Fibroblast of the aortic adventitia (primary cell): ENCODE measurements at places on chromosomes 16 and 17.

DNA sequence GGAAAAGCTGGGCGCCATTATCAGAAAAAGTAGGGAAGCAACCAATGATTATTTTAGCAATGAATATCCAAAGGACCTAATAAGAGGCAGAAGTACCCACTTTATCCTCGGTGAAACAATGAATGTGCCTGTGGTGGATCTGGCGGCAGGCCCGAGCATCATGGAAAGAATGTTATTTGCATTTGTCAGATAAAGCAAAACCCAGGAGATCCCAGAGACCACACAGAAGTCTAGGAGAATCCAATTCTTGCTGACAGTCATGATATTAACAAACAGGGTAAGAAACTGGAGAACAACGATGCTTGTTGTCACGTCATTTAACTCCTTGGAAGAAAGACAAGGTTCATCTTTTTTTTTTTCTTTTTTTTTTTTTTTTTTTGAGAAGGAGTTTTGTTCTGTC is 12.0 kb upstream of the TNRC6A start:
- peak; percentile 88 for DNase-seq

GRCh38 chr17:82187500-82187899 is 25.1 kb downstream of the CCDC57 start:
- no peak for DNase-seq

GRCh38 chr16:85863384-85863774 is 35.6 kb upstream of the IRF8 start:
- no peak for DNase-seq

DNA sequence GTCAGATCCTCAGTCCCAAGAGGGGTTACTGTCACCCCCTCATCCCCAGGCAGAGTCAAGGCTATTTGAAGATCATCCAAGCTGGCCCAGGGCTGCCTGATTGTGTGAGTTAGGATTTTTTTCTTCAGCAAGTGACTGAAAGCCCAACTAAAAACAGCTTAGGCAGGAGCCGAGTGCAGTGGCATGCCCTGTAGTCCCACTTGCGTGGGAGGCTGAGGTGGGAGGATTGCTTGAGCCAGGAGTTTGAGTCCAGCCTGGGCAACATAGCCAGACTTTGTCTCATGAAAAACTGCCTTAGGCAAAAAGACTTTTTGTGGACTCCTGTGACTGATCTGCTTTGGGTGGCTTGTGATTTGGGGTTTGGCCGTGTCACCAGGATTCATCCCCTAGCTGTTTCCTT is 19.9 kb downstream of the PGS1 start:
- DNase-seq, result no peak

DNA sequence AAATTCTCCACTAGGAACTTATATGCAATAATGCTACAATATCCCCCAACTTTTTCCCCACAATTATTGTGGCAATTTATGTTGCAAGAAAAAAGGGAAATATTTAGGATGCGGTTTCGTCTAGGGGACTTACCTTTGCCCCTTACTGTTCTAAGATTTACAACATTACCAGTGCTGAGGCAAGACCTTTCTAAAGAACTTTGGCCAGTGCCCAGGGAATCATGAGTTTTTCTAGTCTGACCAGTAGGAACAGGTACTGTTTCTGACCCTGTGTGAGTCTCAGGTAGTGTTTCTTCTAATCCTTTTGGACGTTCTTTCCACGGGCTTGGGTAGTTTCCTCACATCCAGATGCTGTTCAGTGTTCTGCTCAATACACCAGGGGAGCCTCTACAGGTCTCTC is 373.7 kb downstream of the HAPSTR1 start:
- no peak for DNase-seq

- DNase-seq, result peak; percentile 66
Measured at GRCh38 chr17:67477687-67478086, 100.6 kb downstream of the PITPNC1 start.

- peak; percentile 84 for DNase-seq
Measured at GRCh38 chr16:10964039-10964890, 19.9 kb downstream of the CLEC16A start.

DNA sequence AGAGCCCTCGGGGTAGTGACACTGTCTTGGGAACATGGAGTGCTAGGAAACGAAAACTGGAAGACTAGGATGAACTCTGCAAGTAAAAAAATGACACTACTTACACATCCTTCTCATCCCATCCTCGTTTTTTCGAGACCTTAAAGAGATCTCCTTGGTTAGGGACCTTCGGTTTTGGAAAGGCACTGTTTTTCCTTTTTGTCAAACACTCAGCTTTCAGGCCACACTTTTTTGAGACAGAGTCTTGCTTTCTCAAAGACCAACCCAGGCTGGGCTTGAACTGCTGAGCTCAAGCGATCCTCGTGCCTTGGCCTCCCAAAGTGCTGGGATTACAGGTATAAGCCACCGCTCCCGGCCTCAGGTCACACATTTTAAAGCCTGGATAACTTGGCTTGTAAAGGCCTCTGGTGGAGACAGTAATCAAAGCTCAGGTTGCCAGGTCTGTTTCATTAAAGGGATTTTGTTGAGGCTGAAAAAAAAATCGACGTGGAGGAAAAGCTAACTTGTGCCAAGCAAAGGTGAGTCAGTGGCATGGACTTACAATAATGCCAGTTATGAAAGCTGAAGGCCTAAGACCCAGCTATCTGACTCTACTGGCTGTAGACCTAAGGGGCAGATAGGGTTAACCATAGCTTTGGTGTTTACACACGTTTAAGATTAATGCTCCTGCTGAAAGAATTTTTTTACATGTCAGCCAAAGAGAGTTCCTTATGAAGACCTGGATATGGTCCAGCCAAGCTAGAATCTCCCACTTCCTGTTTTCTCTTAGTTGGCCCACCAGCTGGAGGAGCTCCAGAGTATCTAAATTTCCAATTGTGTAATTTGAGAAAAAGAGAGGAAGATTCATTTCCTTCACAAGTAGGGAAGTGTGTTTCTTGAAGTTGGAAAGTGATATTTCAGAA is 823 bp downstream of the NBR1 start:
- peak; percentile 95 for DNase-seq

DNA sequence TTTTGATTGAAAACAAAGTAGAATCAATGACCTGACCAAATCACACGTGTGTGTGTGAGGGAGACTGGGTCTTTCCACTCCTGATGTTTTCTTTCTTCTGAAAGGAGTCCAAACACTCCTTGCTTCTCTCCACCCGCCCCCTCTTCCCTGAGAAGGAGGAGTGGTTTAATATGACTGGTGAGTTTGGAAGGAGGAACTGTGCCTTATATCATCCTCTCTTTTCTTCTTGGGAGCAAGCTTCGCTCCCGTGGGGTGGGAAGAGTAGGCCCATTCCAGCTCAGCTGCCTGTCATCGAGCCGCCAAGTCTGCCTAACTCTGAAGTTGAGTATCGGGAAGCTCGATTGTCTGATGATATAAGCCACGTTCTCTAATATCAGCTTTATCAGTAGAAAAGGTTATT is 96.5 kb downstream of the YPEL2 start:
- DNase-seq, result peak; percentile 43

- DNase-seq, result no peak
Measured at GRCh38 chr16:57622361-57623250, 5.8 kb upstream of the ADGRG1 start.

GRCh38 chr16:2339521-2340484 is 725 bp downstream of the ABCA3 start:
- peak; percentile 5 for DNase-seq

GRCh38 chr17:12856416-12856815 is 67.1 kb downstream of the ARHGAP44 start:
- DNase-seq, result no peak

GRCh38 chr17:71472809-71473789 is 647.7 kb upstream of the SOX9 start:
- peak; percentile 57 for DNase-seq

DNA sequence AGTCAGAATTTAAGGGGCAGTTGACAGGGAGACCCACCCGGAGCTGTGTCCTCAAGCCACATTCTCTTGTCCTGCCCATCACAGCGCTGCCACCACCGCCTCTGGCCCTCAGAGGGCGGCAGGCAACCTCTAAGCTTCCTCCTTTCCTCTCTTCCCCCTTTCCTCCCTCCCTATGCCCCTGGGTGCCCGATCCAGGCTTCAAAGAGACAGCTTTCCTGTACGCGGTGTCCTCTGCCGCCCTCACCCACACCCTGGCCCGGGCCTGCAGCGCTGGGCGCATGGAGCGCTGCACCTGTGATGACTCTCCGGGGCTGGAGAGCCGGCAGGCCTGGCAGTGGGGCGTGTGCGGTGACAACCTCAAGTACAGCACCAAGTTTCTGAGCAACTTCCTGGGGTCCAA is 23.5 kb downstream of the WNT9B start:
- no peak for DNase-seq

- DNase-seq, result no peak
Measured at GRCh38 chr17:81148571-81148970, 16.7 kb upstream of the PVALEF start.

GRCh38 chr16:2795395-2796143 is 2.7 kb upstream of the PRSS41 start:
- peak; percentile 37 for DNase-seq

DNA sequence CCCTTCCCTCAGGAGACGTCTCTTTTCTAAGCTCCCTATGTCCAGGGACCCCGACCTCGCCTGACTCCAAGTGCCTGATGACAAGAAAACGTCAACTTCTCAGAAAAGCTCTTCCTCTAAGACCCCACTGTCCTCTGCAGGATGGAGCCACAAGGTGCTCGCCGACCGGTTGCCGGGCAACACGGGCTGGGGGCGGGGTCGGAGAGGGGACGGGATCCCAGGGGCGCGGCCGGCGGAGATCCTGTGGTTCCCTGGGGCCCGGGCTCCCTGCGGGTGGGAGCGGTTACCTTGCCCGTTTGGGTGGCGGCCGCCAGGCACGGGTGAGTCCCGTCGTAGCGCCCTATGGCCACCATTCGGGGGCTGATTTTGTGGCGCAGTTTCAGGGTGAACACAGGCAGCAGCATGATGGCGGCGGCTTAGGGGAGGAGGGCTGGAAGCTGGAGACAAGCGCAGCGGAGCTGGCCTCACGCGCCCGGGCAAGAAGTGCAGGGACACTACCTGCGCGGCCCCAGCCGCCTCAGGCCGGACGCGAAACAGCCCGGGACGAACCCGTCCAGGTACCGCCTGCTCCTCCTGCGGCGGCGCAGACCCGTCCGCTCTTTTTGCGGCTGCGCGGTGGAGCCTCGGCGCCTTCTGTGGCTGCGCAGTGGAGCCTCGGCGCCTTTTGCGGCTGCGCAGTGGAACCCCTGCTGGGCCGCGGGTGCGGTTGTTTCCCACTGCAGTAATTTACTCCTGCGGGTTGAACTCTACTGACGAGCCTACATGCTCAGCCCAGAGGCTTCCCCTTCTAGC is at the start of gene BBS2:
Gene BBS2, minus strand, starts transcription at position 566 of the 792 bp plus-strand sequence. Its CDS starts 162 bp downstream, at position 404.
- peak; percentile 80 for DNase-seq

- DNase-seq, result no peak
Measured at GRCh38 chr16:24833352-24833751, 12.4 kb upstream of the SLC5A11 start.

- no peak for DNase-seq
Measured at GRCh38 chr16:78926723-78927210, 673.8 kb downstream of the MAF start.

GRCh38 chr16:8621572-8622314 is at the start of gene METTL22:
METTL22 (plus strand) TSS chr16:8621698; CDS start chr16:8625666, 3,968 bp downstream.
- peak; percentile 84 for DNase-seq

- peak; percentile 53 for DNase-seq
Measured at GRCh38 chr17:31413874-31414549, 22.5 kb downstream of the RAB11FIP4 start.

- DNase-seq, result peak; percentile 67
Measured at GRCh38 chr17:47257651-47258339, 4.2 kb downstream of the ITGB3 start.

DNA sequence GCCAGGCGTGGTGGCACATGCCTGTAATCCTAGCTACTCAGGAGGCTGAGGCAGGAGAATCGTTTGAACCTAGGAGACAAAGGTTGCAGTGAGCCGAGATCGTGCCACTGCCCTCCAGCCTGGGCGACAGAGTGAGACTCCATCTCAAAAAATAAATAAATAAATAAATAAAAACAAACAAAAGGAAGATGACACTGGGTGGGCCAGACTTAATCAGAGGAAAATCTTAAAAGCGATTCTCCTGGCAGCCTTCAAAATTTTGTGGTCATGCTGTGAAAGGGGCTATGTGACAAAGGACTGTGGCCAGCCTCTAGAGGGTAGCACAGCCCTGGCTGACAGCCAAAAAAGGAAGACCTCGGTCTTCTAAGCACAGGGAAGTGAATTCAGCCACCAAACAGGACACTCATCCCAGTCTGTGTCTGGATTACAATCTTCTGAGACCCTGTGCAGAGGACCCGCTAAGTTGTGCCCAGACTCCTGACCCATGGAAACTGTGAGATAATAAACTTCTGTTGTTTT is 391.1 kb downstream of the CNTNAP4 start:
- no peak for DNase-seq

DNA sequence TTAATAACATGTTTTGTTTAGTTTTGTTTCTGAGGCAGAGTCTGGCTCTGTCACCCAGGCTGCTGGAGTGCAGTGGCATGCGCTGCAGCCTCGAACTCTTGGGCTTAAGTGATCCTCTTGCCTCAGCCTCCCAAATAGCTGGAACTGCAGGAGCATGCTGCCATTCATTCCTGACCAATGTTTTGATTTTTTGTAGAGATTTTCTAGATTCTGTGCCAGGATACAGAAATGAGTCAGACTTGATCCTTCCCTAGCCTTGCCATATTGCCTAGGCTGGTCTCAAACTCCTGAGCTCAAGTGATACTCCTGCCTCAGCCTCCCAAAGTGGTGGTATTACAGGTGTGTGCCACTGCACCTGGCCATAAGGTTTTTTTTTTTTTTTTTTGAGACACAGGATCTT is 17.7 kb downstream of the TAOK1 start:
- DNase-seq, result no peak

DNA sequence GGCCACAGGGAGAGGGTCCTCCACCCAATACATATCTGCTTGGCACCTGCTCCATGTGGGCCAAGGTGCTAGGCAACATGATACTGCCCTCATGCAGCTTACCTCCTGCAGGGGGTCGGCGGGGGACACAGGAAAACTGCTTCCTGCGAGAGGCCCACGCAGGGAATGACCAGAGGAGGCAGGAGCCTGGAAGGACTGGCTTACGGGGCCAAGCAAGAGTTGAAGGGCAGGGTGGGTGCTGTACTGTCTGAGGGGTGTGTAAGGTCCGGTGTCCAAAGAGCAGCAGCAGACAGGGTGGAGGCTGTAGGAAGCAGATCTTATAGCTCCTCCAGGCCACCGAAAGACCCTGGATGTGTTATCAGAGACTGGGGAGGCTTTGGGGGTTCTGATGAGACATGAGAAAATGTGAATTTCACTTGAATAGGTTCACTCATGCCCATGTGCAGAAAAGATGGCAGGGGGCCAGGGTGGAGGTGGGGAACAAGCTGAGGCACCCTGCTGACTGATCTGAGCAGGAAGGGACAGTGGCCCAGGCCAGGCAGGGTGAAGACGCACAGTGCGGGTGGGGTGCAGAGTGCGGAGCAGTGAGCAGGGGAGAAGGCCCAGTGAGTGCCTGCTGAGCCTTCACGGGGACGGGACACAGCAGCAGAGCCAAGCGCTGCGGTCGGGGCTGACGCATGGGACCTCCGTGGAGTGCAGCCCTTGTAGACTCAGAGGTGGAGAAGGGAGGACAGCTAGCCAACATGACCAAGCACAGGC is 8.3 kb downstream of the FLCN start:
- no peak for DNase-seq

GRCh38 chr17:34110315-34110714 is 144.8 kb upstream of the CCL2 start:
- DNase-seq, result no peak
